WERI-Rb-1 (cell line): ENCODE measurements at places on chromosomes 13 and 19.

DNA sequence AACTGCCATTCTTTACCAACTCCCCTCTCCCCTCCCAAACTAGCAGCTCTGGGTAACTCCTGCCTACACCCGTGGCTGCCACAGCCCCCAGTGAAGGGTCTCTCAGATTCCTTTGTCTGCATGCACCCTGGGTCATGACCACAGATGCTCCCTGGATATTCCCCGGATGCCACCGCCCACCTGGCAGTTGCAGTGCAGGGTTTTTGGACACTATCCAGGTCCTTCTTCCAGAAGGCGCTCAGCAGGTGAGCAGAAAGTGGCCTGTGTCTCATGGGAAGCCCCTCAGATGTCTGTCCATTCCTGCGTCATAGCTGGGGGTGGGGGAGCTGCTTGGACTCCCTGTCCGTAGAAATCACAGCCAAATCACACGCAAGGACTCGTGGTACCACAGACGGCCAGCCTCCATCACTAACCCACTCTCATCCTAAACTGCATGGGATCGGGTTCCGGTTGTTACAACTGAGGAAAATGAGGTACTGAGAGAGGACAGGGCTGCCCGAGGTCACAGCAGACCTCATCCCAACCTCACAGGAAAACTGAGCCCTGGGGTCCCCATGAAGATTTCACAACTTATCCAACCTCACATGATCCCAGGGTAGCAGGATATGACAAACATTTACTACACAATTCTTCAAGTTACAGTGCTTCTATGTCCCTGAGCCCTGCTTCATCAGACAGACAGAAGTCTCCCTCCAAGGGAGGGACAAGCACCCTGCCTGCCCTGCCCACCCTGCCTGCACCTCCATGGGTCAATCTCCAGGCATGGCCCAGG, 38.6 kb downstream of the ELL start:
- DNase-seq, result no peak

GRCh38 chr19:40200341-40201099, 9.3 kb downstream of the MAP3K10 start:
- peak; percentile 86 for DNase-seq

- DNase-seq, result no peak
Observed at GRCh38 chr13:101695870-101696516, 243.5 kb downstream of the ITGBL1 start.

- DNase-seq, result peak; percentile 94
Observed at GRCh38 chr19:36054733-36055686, at the start of gene WDR62. Gene WDR62 (plus strand): TSS chr19:36054897. CDS start chr19:36054972, 75 bp downstream.

- DNase-seq, result no peak
Observed at GRCh38 chr13:48156466-48156865, 61.6 kb upstream of the MED4 start.

DNA sequence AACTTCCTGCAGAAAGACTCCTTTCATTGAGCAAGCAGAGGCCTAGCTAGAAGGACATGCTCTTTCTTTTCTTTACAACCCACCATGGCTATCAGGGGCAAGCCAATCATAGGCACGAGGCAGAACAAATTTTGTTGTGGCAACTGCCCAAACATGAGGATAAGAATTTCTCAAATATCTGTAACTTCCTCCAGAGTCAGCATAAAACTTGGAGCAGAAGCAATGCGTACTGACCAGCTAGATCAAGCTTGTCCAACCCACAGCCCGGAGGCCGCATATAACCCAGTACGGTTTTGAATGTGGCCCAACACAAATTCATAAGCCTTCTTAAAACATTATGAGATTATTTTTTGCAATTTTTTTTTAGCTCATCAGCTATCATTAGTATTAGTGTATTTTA, 87.0 kb upstream of the SOX21 start:
- DNase-seq, result no peak

- no peak for DNase-seq
Observed at GRCh38 chr13:92590503-92590908, 636.1 kb upstream of the GPC6 start.

GRCh38 chr13:113445791-113446487, 7.3 kb downstream of the ADPRHL1 start:
- no peak for DNase-seq

GRCh38 chr13:40379196-40379595, 287.2 kb downstream of the FOXO1 start:
- DNase-seq, result no peak

- DNase-seq, result peak; percentile 58
Observed at GRCh38 chr19:4113398-4114088, 10.4 kb downstream of the MAP2K2 start.

- DNase-seq, result no peak
Observed at GRCh38 chr19:4575267-4576015, 16.0 kb upstream of the SEMA6B start.

DNA sequence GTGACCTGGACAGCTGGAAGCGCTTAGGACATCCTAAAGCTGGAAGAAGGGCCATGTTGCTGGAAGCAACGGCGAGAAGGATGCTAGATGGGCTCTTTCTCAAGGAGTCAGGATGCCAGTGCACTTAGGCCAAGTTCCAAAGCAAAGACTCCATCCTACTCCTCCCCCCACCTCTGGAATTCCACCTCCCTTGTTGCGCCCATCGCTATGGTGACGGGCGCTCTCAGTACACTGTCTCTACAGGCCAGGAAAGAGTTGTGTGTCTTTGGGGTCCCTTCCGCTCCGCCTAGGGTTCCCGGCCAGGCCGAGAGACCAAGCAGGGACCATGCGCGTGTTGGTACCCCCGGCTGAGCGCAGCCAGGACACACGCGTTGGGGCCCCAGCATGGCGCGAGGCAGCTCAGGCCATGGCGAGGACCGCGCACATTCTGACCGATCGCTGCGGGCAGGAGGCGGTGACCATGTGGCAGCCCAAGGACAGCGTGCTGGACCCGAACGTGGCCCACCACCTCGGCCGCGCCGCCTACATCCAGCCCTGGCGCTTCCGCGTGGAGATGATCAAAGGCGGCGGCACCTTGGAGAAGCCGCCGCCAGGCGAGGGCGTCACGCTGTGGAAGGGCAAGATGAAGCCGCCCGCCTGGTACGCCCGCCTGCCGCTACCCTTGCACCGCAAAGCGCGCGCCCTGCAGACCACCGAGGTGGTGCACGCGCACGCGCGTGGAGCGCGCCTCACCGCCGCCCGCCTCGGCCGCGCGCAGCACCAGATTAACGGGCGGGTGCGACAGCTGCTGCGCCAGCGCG, 31.0 kb upstream of the SLC1A6 start:
- no peak for DNase-seq

GRCh38 chr19:1073063-1073955, 6.3 kb downstream of the ARHGAP45 start:
- no peak for DNase-seq

- no peak for DNase-seq
Observed at GRCh38 chr13:28373810-28374209, 121.1 kb downstream of the FLT1 start.

- DNase-seq, result peak; percentile 99
Observed at GRCh38 chr19:54159352-54160181, at the start of gene LENG1. Gene LENG1 (minus strand): TSS chr19:54159721. CDS start chr19:54159695, 26 bp downstream.

DNA sequence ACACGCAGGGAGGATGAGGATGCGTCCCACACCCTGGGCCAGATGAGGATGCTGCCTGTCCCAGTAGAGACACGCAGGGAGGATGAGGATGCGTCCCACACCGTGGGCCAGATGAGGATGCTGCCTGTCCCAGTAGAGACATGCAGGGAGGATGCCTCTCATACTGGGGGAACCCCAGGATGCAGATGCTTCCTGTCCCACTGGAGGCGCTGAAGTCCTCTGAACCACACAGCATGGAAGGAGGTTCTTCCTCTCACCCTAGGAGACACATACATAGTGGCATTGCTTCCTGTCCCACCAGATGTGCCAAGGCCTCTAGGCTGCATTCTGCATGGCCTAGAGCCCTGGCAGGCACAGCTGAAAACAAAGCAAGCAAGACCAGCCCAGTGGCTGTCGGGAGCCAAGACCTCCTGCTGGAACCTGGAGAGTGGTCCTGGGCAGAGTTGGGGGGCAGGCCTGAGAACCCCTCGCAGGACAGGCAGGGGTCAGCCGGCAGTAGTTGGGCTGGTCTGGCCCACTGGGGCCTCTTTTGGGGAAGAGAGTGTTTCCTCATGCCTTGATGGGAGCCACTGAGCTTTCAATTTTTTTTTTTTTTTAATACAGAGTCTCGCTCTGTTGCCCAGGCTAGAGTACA, 4.3 kb downstream of the HPN start:
- no peak for DNase-seq

DNA sequence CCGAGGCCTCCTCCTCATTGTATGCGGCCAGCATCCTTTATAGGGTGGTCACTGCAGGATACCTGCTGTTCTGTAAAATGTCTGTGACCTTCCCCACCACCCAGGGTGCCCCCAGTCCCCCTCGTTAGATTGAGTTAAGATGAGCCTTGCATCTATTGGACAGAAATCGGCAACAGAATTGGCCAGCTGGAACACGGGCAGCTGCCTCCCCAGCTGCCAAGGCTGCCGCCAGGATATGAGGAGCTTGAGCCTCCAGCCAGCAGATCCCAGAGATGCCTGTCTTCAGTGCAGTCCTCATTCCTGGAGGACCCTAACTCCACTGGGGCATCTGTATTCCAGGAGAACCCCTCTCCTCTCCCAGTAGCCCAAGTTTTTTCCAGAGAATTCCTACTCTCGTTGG, 463.0 kb downstream of the TSHZ3 start:
- DNase-seq, result no peak

- no peak for DNase-seq
Observed at GRCh38 chr13:77740931-77741596, 43.6 kb downstream of the SLAIN1 start.

GRCh38 chr13:24279327-24280110, 29.9 kb upstream of the C1QTNF9 start:
- no peak for DNase-seq

- no peak for DNase-seq
Observed at GRCh38 chr19:1068009-1069001, 1.3 kb downstream of the ARHGAP45 start.

- DNase-seq, result peak; percentile 21
Observed at GRCh38 chr19:435707-436412, 25.0 kb downstream of the SHC2 start.

- no peak for DNase-seq
Observed at GRCh38 chr19:42199440-42200115, 17.9 kb downstream of the DEDD2 start.

- DNase-seq, result peak; percentile 71
Observed at GRCh38 chr19:16382775-16383543, 58.3 kb downstream of the KLF2 start.

DNA sequence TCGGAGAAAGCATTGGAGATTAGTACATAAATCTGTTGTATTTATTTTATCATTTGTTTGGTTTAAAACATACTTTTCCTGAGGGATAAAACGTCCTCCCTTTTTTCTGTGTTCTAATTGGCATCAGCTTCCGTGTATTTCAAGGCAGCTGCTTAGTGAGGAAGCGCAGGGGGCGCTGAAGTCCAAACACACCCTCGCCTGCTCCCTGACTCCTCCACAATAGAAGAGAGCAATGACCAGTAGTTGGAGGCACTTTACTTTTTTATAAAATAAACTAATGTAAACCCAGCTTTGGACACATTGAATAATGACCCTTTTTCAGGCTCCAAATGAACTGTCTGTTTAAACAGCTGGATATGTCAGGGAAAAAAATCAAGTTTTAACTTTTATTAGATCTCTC, 79.9 kb downstream of the RNASEH2B start:
- peak; percentile 25 for DNase-seq

GRCh38 chr19:5204212-5204611, 136.4 kb downstream of the PTPRS start:
- no peak for DNase-seq

GRCh38 chr13:73220966-73221720, 162.3 kb downstream of the KLF5 start:
- peak; percentile 18 for DNase-seq

DNA sequence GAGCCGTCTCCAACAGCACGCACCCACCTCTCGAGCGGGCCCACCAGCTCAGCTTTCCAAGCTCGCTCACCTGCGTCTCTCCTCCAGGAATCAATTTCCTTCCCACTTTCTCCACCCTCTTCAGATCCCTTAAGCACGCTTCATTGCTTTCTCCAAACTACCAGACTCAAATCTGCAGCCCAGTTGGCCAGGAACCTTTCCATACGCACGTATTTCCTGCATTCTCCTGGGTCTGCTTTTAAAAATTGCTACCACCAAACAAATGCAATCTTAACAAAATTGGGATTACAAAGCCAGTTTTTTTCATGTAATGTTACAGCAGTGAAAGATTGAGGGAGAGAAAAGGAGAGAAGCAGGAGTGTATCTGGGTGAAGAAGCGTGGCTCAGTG, 1.5 kb downstream of the ENOX1 start:
- DNase-seq, result no peak

DNA sequence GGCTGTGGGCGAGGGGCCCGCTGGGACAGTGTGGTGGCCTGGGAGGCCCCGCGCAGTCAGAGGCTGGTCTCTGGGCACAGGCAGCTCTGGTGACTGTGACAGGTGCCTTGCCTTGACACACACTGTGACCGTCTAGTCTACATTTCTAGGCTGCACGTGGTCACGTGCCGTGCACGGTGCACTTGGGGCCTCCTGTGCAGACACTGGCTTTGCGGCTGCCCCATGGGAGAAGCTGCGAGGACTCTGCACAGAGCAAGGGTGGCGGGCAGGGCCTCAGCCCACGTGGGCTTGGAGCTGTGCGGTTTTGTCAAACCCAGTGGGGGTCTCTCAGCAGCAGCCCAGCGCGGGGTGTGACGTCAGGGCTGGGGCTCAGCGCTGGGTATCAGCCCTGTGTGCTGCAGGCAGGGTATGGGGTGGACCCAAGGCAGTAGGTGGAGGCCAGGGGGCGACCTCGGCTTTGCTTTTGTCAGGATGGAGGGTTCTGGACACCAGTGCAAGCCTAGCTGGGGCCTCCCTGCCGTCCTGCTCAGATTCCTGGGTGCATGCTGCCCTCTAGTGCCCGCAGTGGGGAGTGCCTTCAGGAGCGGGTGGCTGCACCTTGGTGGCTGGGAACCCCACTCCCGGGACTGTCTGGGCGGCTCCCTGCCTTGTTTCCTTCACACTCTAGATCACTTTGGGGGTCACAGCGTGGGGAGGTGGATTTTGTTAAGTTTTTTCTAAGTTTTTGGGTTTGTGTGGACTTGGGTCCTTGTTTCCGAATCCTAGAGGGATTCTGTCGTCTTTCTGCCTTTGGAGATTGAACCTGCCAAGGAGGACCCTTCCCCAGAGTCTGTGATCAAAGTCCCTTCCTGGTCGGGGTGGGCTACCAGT, 62.6 kb downstream of the KDM4B start:
- peak; percentile 88 for DNase-seq

DNA sequence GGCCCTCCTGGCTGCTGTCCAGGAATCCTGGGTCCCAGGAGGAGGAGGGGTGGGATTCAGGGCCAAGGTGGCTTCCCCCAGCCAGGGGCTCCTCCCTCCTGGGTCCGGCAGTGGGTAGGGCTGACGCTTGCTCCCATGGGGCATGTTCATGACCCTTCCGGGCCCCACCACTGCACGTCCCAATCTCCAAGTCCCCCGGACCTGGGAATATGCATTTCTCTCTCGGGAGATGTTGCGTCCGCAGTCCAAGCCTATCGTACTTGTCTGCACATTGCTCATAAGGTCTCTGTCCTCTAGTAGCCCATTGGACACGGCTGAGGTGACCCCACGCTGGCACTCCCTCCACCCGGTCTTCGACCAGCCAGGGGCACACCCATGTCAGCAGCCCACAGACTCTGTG, 192.3 kb downstream of the TEX29 start:
- DNase-seq, result no peak

- no peak for DNase-seq
Observed at GRCh38 chr13:55569082-55569481, 1571.6 kb upstream of the PRR20A start.

GRCh38 chr19:2659856-2660432, 42.5 kb downstream of the GNG7 start:
- peak; percentile 97 for DNase-seq

GRCh38 chr13:31174018-31174417, 12.3 kb upstream of the HSPH1 start:
- DNase-seq, result no peak

GRCh38 chr13:39929583-39929982, 274.1 kb downstream of the COG6 start:
- DNase-seq, result no peak

GRCh38 chr19:36838784-36839324, 667 bp upstream of the ZNF790 start:
- DNase-seq, result no peak
